ENCODE measurements at places on chromosomes 16 and 17.

DNA sequence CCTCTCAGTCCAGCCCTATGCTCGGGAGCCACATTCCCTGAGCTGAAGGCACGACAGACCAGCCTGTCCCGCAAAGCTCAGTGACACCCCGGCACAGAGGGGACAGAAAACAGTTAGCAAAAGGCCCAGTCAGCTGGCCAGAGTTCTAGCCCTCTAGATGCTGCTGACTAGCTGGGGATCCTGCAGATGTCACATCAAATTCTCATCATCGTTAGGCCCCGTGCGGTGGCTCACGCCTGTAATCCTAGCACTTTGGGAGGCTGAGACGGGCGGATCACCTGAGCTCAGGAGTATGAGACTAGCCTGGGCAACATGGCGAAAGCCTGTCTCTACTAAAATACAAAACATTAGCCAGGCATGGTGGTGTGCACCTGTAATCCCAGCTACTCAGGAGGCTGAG lies 17.2 kb downstream of the UBE2O start:
- DNase-seq = no peak

GRCh38 chr16:13923703-13924298 lies 3.8 kb downstream of the ERCC4 start:
- no peak for DNase-seq

DNA sequence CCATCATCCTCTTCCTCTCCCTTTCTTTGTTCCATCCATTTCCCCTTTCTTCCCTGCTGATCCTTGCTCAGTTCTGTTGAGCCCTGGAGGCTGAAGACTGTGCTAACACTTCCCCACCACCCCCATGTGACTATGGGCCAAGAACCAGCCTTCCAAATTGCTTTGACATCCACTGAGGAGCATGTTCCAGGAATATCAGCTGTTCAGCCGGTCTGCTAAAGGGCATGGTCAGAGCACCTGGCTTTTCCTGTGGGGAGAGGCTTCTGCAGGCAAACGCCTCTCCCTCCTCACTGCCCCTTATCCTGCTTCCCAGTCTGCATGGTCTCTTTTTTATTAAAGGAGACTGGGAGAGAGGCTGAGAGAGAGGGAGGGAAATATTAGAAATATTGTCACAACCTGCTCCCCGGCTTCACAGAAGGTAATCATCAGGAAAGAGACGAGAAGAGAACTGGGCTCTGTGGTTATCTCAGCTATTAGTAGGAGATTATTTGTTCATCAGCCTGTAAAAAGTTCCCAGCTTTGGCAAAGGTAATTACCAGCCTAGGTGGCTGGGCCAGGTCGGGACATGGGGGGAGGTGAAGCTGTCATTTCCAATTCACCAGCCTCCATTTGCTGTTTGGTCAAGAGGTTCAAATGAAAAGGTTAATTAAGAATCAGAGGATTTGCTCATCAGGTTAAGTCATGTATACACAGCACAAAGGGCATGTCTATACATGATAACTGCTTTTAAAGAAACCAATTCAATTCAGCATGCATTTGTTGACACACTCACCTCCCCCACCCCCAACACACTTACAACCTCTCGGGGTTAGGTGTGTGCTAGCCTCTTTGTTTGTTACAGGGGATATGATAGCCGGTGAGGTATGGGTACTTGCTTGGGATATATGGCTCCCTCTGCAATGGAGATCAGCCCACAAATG lies 83.7 kb upstream of the CRHR1 start:
- DNase-seq = no peak

- DNase-seq = no peak
These were observed 1.9 kb upstream of the CBFB start for GRCh38 chr16:67027046-67027445.

- no peak for DNase-seq
These were observed 378.7 kb upstream of the DYNLRB2 start for GRCh38 chr16:80161799-80162739.

DNA sequence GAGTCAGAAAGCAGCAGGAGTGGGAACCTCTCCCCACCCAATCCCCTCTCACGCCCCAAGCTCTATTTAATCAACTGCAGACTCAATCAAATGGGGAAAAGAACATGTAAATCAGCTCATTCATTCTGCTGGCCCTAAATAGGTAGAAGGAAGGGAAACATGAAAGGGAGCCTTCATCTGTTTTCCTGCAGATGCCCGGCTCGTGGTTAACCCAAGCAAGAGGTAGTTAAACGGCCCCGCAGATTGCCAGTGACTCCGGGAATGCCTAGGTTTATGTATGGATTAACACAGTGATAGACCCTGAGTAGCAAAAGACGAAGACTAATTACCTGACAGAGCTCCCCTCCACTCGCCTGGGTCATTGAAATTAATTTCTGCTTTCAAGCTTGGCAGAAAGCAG lies 542.0 kb downstream of the WWOX start:
- DNase-seq = no peak

DNA sequence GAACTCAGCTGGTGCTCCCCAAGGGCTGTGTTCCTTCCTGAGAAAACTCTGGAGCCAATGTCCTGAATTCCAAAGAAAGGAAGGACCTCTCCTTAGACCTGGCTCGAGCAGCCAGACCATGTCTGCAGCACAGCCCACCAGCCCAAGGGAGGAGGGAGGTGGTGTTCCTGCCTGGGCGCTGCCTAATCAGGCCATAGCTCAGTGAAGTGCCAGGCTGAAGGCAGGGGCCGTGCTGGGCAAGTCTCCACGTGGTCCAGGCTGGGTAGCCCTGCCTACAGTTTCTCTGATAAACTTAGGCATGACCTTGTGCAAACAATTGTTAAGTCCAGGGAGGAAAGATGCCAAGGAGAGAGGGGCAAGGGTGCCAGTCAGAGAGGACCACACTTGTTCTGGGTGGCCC lies 76.8 kb downstream of the MPRIP start:
- no peak for DNase-seq

- DNase-seq = no peak
These were observed 9.0 kb downstream of the SLC5A10 start for GRCh38 chr17:18960803-18961511.

DNA sequence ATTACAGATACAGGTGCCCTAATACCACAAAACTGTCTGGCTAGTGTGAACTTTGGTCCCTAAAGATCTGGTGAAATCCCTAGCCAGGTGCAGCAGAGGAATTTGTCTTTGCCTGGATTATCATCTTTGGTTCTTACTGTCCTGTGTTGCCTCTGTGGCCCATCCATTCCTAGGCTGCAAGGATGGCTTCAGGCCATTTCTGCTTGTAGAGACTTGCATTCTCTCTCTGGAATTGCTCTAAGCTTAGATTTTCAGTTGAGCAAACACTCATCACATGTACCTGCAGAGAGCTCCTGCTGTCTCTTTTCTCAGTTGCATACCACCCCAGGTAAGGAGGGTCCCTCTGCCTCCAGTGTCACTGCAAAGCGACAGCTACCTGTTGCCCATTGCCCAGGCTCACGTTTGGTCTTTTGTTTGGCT lies 114.9 kb downstream of the PRKCA start:
- no peak for DNase-seq

- DNase-seq = no peak
These were observed 8.8 kb downstream of the SCIMP start for GRCh38 chr17:5225668-5226457.

DNA sequence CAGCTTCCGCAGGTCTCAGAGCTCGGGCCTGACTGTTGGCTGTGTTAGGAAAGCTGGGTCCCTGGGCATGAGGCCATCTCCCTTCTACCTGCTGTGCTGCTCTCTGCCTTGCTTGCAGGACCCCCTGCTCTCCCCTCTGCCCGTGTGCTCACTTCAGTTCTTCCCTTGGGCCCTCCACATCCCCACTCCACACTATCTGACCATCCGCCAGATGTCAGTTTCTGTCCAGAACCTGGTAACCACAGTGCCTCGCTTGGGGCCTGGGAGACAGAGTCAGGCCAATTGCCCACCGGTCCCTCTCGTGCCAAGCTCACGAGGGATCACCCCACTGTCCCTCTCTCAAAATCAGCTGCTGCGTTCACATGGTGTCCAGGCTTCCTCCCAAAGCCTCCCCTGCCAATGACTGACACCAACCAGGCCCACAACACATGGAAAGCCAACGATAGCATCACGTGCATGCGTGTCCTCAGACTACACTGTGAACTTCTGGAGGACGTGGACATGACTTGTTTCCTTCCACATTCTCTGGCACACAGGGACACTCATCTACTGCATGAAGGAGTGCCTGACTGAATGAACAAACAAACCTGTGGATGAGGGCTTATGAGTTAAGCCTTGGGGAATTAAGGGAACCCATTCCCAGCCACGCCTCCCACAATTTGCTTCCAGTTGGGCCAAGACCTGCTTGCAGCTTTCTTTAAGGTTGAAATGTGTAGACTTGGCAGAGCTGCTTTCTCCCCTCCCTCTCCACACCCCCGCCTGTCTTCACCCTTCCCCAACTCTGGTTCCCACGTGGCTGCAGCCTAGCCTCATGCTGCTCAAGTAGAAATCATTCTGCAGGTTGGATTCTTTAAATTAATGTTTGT lies 72.5 kb upstream of the ZNF423 start:
- no peak for DNase-seq

GRCh38 chr17:80908776-80909175 lies 82.9 kb upstream of the CHMP6 start:
- DNase-seq = no peak

GRCh38 chr16:57616876-57617275 lies 11.6 kb upstream of the ADGRG1 start:
- no peak for DNase-seq

DNA sequence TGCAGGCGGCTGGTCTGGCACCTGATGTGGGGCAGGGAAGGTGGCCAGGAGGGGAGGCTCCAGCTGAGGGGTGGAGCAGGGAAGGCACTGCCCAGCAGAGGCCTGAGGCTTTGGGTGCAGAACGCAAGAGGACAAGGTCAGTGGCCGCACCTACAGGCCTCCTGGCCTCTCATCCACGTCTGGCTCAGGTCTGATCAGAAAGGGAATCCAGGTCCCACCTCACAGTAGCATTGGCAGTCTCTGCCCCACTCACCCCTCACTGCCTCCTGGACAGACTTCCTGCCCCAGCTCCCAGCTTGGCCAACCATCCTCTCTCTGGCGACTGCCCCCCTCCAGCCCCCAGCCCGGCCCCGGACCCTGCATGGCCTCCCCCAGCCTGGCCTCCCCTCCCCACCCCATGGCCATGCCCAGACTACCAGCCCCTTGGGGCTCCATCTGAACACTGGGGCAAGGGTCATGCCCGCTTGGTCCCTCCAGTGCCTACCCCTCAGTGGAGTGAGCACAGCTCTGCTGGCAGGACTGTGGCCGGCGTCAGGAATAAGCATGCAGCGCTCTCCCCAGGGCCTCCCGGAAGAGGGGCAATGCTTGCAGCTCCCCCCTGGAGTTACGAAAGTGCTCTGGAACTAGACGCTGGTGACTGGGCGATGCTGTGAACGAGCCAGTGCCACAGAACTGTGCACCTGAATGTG lies 4.6 kb downstream of the UTS2R start:
- DNase-seq = no peak

GRCh38 chr17:7755095-7755890 lies 37.7 kb downstream of the DNAH2 start:
- no peak for DNase-seq

GRCh38 chr17:7213895-7214299 lies 5.7 kb downstream of the DLG4 start:
- no peak for DNase-seq

DNA sequence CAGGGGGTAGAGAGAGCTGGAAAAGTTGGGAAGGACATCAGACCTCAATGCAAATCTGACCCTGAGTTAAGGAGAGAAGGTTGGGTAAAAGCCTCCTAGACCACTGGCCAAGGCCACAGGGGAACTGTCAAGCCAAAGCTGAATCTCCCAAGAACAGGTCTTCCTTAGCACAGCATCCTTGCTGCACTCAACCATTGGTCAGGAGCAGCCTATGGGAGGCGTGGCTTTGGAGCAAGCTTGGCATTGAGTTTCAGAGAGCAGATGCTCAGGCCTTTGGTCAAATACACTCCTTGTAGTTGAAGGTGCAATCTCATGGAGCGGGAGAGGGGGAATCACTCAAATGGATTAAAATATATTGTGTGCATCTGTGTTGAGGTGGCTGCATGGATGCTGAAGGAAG lies 21.8 kb downstream of the SOX9 start:
- DNase-seq = no peak

DNA sequence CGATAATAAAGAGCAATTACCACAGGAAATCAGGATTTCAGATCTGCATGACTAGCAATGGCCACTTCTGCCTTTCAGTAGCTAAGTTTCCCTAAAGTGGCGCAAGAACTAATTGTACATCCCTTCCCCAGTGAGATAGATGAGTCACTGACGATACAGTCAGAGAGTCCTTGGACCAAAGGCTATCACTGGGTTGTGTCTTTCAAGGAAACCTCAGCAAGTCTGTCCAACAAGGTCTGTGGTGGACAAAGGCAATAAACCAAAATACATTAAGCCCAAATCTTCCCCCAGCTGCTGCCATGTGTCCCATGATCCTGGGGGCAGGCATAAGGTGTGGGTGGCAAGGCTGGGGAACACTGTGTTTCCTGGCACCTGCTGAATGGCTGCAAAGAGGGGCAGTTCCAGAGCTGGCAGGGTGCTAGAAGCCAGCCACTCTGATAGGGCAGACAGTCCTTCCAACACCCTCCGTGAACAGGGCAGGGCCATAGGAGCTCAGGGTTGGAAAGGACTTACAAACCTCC lies 20.5 kb upstream of the MTMR4 start:
- DNase-seq = no peak

DNA sequence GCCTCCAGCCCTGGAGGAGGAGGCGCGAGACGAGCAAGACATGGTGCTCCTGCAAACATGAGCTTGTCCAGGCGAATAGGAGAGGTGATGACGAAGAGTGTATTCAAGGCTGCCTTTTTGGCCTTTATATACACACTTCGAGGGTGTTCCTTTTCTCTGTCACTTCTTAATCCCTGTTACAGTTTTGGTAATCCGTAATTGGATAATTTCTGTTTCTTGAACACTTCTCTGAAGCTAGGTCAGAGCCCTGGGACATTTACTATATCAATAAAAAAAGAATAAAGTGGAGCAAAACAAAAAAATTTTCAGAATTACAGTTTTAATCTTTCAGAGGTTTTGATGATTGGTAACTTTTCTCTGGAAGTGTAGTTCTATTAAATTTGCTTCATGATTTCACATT lies at the start of gene KRT24:
KRT24 (minus strand) TSS at position 101 of the 400 bp plus-strand sequence; CDS start at position 42, 59 bp downstream.
- no peak for DNase-seq

GRCh38 chr16:57956270-57956808 lies 14.6 kb downstream of the CNGB1 start:
- no peak for DNase-seq

- no peak for DNase-seq
These were observed 1.7 kb downstream of the CRAMP1 start for GRCh38 chr16:1613728-1614455.

DNA sequence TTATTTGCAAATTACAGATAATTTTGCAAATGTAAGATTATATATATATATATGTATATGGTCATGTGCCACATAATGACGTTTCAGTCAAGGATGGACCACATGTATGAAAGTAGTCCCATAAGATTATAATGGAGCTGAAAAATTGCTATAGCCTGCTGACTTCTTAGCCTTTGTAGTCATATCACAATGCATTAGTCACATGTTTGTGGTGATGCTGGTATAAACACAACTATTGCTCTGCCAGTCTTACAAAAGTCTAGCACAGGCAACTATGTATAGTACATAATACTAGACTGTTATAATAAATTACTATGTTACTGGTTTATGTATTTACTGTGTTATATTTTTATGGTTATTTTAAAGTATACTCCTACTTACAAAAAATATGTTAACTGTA lies 444.3 kb downstream of the KCNJ2 start:
- no peak for DNase-seq

Measured in esophagus squamous epithelium (tissue), 5 donors.